ENCODE measurements at places on chromosomes 2 and 18.

- DNase-seq, result no peak
These were observed 179.1 kb downstream of the HAUS1 start for GRCh38 chr18:46283268-46283667.

- no peak for DNase-seq
These were observed 66.2 kb downstream of the REEP1 start for GRCh38 chr2:86271248-86271647.

GRCh38 chr2:80300954-80301353 lies 3.6 kb downstream of the LRRTM1 start:
- DNase-seq, result no peak

- no peak for DNase-seq
These were observed 118.9 kb downstream of the LCLAT1 start for GRCh38 chr2:30565851-30566358.

- DNase-seq, result no peak
These were observed 248.5 kb downstream of the TPGS2 start for GRCh38 chr18:36580266-36580665.

DNA sequence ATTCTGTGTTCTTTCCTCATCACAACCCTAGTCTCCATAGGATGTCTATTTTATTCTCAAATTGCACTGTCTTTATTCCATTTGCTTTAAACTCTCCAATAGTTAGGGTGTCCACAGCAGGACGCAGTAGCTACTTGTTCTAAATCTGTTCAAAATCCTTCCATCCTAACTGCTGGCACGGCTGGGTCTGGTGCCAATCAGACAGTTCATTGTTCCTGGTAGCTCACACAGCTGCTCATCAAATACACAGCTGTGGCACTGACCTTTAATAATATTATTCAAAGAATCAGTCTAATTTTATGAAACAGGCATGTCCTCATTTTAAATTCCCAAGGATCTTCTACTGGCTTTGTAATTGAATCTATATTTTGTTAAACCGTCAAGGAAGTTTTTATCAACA lies 59.7 kb upstream of the TMEFF2 start:
- no peak for DNase-seq

DNA sequence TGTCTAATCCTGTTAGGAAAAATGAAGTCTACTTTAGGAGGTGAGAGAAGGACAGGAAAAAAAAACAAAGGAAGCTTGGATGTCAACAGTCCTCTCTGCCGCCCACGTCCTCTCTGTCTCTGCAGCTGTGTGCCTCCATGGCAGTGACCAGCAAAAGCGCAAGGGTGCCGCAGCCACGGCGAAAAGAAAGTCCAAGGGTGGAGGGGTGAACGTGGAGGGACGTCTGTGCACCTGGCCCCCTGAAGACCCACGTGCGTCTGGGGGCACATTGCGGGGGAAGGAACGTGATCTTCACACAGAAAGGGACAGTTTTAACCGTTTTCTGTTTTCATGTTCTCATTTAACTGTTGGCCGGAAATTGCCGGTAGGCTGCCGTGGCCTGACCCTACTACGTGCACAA lies 152.7 kb downstream of the MBP start:
- DNase-seq, result no peak

- no peak for DNase-seq
These were observed at the start of gene IL1A for GRCh38 chr2:112784199-112785189. Gene IL1A (minus strand): TSS chr2:112784493. CDS start chr2:112783770, 723 bp downstream.

DNA sequence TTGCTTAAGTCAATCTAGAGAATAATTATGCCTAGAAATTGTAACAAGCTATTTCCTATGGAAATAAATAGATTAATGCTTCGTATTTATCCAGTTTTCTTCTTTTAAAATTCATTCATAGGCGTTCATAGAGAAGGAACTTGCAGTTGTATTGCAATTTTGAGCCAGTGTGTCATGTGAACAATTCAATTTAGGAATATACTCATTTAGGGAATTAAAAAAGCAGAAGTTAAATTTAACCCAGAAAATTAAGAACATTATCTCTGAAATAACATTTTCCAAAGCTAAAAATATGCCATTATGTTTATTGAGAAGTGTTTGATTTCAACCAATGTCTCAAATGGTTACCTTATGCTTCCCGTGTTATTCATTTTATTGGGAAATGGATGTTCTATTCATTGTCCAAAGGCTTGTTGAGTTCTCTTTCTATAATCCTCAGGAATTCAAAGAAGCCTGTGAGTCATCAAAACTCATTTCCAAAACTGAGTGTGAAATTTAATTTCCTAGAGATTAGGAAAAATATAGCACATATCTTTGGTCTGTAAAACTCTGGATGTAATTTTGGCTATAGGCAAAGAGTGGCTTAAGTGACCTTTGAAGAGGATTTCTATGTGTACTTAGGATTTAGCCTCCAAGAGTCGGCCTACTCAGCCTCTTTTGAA lies 99.7 kb downstream of the SLC8A1 start:
- no peak for DNase-seq

DNA sequence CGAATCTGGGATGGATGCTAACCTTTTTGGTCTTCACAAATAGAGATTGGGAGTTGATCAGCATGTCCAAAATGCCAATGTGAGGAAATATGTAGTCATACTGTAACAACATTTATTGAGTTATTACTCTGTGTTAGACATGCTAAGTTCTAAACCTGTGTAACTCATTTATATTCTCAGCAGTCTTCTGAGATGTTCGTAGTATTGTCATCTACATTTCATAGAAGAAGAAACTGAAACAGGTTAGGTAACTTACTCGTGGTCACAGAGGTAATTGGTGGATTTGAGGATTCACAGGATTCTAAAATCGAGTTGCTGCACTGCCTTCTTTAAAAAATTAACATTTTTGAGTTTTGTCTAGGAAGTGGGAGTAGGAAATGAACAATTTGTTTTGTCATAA lies 162.1 kb downstream of the UBE2E3 start:
- no peak for DNase-seq

DNA sequence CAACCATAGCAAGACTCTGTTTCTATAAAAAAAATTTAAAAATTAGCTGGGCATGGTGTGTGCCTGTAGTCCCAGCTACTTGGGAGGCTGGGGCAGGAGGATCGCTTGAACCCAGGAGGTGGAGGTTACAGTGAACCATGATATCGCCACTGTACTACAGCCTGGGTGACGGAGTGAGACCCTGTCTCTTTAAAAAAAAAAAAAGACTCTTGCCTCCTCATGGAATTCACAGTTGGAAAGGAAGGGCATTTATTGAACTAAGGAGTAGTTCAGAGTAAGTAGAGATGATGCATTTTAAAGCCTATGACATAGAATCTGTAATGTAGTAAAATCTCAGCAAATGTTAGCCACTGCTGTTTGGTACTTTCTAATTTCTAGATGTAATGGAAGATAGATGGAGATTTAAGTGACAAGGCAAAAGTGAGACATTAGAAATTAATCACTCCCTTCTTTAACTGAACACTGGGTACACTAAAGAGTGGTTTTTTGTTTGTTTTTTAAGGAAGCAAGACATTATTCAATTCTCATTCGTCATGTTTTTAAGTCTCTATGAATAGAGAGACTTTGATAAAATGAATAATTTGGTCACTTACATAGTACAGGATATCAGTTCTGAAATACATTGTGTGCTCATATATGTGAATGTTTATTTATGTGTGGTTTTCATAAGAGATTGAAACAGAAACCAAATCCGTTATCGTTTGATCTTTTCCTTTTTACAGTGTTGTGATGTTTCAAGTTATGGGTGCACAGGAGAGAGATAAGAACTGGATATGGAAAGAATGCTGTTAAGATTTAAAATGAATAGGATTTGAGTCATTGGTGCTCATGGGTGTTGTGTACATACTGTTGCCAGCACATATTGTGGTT lies 186.1 kb upstream of the STON1 start:
- no peak for DNase-seq

DNA sequence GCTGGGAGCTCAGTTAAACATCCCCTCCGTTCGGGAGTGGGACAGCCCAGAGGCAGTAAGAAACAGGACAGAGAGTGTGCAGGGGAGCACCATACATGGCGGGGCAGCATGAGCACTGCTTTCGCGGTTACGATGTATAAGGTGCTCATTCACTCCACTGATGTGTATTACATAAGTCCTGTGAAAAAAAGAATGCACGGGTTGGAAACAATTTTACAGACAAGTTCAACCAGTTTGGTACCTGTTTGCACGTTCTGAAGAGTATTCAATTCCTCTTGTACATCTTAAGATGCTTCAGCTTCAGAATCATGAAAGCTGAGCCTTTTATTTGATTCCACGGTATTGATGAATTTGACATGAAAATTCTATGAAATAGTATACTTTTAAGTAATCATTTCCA lies 97.8 kb upstream of the NETO1 start:
- DNase-seq, result no peak

DNA sequence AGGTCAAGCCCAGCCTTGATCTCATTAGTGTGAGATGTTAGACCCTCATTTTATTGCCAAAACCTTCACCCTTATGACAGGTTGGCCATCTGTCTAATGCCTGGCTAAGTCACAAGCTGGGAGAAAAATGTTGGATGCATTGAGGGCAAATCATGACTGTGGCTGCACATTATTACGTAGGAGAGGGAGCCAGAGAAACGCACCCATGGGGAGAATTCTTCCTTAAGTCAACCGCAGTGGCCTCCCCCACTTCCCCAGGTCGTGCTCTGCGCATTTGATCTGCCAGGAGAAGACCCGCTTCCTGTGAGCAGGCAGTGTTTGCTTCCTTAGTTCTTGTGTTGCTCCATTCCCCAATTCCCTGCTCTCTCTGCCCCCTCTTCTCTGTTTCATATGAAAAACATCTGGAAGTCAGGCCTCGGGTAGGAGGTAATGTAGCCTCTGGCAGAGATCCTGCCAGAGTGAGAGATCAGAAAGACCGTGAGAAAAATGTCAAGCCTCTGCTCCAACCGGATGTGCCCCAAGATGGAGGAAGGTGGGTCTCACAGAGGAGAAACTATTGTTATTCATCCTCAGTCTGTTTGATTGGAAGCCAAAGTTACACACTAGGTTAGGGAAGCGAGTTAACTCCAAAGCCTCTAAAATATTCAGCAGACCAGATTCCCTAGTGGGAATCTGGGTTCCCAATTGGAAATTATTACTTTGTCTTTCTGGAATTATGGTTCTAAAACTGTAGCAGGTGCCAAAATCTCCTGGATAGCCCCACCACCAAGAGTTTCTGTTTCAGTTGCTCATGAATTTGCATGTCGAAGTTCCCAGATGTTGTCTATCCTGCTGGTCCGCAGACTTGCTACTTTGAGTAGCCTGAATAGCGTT lies 144.3 kb upstream of the PELI1 start:
- no peak for DNase-seq

GRCh38 chr18:42484648-42485047 lies 529.6 kb downstream of the PIK3C3 start:
- no peak for DNase-seq

DNA sequence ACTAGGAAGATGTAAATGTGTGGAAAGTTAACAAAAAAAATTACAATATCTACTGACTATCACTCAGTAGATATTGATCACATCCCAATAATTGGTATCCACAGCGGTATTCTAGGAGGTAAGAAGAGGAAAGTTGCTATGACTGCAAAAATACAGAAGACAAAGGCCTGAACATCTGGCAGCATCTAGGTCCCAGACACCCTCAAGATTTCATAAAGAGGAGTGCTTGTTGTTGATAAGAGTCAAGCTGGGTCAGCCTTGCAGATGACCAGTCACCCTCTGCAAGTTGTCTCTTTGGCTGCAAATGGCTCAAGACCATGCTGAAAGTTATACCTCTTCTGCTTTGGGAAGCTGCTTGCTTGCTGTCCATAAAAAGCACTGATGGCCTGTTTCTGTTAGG lies 228.4 kb upstream of the FBXO11 start:
- DNase-seq, result no peak

GRCh38 chr2:100730290-100730868 lies 89.6 kb upstream of the NPAS2 start:
- peak; percentile 33 for DNase-seq

GRCh38 chr2:69581774-69582581 lies 61.6 kb downstream of the AAK1 start:
- DNase-seq, result no peak

GRCh38 chr2:125455110-125455509 lies 1200.8 kb upstream of the GYPC start:
- no peak for DNase-seq

GRCh38 chr2:29855924-29856639 lies 65.3 kb downstream of the ALK start:
- DNase-seq, result no peak

DNA sequence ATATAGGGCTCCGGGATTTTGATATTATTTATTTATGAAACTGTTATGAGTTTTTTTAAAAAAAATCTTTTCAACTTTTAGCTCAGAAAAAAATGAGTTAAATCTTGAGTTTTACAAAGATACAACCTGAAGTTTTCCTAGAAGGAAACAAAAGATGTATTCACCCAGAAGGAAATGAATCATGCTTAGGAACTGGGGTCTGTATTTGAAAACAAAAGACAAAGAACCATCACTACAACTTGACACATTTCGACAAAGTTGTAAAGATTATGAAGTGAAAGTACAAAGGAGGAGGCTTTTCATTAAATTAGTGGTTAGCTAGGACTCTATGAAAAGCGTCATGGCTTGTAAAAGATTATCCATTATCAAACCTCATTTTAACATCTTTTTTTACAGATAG lies 143.3 kb downstream of the PDE1A start:
- no peak for DNase-seq

DNA sequence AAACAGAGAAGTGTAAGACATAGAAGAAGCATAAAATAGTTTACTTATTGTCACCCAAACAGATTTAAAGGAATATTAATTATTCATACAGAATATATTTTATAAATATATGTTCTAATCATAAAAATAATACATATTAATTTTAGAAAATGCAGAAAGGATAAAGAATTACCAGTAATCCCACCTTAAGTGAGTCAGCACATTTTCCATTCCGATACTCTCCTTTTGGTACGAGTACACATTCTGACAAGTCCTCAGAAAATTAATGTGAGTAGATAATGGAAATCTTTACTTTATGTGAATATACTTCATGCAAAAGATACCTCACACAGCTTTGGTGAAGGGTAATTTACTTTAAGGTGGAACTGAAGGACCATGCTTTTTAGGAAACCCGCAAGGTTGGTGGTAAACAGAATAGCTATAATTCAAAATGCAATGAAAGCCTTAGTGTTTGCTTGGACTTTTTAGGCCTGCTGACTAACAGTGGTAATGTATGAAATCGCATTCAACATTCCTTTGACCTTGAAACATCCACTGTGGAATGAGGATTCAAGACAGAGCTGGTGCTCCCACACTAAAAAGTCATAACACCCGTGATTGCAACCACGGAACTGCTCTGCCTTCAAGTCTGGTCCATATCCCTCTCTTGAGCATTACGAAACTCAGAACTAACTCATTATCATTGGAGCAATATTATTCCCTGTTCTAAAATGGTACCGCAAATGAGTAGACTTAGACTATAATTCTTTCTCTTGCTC lies 28.1 kb upstream of the HTR2B start:
- no peak for DNase-seq

GRCh38 chr2:23655934-23656596 lies 270.9 kb downstream of the ATAD2B start:
- no peak for DNase-seq

DNA sequence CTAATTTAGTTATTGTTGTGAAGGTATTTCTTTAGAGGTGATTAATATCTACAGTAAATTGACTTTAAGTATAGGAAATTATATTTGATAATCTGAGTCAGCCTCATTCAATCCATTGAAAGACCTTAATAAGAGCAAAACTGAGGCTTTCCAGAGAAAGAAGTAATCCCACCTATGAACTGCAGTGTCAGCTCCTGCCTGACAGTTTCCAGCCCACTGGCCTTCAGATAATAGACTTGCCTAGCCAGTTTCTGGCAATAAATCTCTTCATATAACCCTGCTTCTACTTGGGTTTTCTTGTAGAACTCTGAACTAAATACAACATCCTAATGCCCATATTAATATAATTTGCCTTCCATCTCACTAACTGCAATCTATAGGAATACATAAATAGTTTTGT lies 437.9 kb upstream of the UBE2E3 start:
- DNase-seq, result no peak

All from activated CD4-positive, alpha-beta T cell treated with anti-CD3 and anti-CD28 coated beads, Interleukin-2, amount 50 U/mL, for 1 hour (primary cell).